ENCODE measurements at places on chromosomes 4 and X.

GRCh38 chrX:37599729-37600128 lies 28.3 kb downstream of the LANCL3 start:
- no peak for DNase-seq

DNA sequence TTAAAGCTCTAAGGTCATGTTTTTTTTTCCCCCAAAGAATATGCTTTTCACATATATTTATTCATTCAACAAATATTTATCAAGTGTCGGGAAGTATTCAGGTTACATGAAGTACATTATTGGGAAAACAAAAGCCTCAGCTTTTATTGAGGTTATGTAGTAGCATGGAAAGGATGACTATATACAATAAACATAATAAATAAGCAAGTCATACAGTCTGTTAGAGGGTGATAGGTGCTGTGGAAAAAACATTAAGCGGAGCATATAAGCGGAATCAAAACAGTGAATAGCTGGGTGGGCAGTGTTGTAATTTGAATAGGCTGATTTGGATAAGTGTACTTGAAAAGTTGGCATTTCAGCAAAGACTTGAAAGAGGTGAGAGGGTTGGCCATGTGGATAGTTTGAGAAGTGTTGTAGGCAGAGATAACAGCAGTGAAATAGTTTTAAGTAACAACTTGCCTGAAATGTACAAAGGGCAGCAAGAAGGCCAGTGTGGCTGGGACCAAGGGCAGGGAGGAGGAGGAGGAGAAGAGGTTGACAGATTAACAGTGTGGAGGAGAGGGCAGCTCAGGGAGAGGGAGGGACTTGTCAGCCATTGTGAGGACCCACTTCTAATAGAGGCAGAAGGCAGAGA lies 558.7 kb downstream of the SPRY1 start:
- no peak for DNase-seq

- DNase-seq: no peak
These were observed 65.0 kb downstream of the MAPK10 start for GRCh38 chr4:86294883-86295282.

DNA sequence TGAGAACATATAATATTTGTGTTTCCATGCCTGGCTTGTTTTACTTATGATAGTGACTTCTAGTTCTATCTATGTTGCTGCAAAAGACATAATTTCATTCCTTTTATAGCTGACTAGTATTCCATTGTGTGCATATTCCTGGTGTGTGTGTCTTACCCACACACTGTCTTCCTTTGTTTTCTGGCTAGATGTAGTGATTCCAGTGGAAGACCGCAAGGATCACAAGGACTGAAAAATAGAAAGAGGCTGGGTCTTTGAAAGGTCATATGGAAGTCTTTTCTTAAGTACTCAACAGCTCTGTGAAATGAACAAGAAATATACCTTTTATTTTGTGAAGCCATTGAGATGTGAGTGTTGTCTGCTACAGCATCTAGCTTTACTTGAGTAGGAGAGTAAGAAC lies 29.4 kb upstream of the TAB3 start:
- DNase-seq: no peak

DNA sequence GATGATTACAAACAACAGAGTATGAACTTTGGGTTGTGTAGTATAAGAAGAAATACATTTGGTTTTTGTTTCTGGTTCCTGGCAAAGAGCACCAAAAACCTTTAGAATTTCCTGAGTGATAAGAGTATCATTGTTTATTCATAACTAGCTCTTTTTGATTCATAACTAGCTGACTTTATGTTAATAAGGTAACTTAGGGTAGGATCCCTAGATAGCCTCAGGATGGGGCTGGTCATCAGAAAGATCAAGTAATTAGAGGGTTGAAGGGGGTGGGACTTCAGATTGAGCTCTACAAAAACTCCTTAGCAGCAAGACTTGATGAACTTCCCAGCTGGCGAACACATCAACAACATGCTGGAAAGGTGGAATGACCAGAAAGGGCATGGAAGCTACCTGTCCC lies 166.5 kb downstream of the SCFD2 start:
- no peak for DNase-seq

DNA sequence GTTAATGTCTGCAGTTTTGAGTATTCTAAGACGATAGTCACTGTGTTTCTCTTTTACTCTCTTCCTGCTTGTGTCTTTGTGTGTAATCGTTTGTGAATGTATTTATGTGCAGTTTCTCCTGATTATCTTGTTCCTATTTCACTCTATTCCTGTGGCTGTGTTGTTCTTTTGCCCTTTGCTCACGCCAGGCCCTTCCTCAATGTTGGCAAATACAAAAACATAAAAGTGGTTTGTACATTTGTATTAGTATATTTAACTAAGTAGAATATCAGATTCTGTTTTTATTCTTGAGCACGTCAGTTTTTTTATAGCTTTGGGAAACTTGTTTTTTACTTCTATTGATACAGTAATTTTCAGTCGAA lies 107.6 kb upstream of the BMPR1B start:
- DNase-seq: no peak

DNA sequence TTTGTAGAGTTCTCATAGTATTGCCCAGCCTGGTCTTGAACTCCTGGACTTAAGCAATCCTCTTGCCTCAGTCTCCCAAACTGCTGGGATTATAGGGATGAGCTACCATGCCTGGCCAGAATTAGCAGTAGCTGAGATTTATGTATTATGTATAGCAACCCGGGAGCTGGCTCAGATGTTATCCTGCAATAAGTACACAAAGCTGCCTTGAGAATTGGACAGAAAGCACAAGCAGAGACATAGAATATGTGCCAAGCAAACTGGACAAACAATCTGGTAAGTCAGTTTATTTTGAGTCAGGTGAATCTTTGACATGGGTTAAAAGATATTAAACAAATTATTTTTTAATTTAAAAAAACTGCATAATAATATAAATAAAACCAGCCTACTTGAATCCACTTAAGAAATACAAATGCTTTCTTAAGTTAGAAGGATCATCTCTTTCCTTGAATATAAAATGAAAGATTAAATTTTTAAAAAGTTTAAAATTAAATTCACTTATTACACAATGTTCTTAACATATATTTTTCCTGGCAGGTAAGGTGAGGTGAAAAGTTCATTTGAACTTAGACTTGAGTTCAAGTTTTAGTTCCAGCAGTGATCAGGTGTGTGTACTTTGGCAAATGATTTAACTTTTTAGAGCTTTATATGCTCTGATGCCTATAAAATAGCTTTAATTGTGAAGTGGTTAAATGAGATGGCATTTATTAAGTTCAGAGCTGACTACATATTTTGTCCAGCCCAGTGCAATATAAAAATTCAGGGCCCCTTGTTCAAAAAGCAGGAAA lies 87.8 kb upstream of the ACSL1 start:
- no peak for DNase-seq

GRCh38 chrX:150365990-150366911 lies 3.1 kb downstream of the MAMLD1 start:
- no peak for DNase-seq

DNA sequence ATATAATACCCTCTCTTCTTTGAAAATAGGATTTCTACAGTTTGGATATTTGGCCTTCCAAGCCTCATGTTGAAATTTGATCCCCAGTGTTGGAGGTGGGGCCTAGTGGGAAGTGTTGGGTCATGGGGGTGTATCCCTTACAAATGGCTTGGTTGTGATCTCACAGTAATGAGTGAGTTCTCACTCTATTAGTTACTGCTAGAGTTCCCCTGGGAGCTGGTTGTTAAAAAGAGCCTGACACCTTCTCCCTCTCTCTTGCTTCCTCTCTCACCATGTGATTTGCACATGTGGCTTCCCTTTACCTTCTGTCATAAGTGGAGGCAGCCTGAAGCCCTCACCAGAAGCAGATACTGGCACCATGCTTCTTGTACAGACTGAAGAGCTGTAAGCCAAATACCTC lies 73.9 kb downstream of the HDAC8 start:
- no peak for DNase-seq

GRCh38 chr4:10020106-10020505 lies 1.2 kb downstream of the SLC2A9 start:
- DNase-seq: no peak

DNA sequence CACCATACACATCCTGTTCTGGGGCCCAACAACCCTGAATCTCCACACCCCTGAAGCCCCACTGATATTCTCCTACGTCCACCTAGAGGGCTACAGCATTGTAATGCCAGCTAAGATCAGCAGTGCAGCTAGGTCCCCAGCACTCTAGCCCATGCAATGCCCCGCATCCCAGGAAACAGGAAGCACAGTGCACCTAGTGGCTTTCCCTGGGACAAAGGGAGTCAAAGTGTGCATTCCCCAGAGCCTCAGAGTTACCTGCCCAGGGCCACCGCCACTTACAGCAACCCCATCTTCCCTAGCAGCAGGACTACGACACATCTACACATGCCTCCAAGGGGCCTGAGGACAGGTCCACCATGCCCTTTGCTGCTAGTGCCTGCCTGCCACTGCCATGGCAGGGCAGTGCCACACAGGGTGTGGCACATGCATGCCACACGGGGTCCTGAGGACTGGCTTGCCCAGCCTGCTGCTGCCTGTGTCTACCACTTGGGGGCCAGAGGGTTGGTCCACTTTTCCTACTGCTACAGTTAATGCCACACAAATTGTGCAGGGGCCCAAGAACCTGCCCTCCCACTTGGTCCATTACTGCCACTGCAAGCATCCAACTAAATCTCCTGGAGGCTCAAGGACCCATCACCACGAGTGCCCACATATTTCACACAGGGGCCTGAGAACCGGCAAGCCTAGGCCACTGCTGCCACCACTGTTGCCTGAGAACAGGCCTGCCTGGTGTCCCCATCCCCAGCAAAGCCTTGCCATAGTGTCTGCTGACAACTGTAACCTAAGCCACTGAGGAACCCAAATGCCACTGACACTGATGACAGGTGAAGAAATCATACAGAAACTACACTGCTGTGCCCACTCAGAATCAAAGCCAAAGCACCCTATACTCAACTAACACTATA lies 23.7 kb downstream of the TLR6 start:
- DNase-seq: no peak

DNA sequence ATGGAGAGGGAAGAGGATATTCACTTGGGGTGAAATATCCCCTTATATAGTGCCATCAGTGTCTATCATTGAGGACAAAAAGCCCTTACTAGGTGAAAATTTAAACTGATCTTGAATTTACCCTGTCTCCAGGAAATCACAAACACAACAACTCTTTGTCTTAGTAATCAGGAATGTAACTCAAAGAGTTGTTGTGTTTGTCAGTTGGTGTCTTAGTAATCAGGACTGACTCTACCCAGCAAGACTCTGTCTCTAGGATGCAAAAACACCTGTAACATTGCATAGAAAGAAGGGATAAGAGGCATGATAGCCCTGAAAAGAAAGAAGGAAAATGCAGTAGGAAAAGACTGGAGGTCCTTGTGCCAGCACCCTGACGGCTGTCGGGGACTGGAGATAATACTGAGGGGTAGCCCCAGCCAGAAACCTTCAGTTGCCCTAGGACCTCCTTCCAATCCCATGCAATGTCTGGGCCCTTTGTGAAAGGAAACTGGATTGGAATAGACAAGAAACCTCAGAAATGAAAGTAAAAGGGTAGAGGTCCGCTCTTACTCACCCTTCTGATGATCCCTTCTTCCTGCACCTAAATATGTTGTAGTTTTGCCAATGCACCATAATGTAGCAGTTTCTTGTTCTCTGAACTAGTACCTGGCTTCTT lies 45.3 kb downstream of the HMGB2 start:
- no peak for DNase-seq

GRCh38 chr4:62193761-62194160 lies 993.6 kb downstream of the ADGRL3 start:
- no peak for DNase-seq

GRCh38 chr4:82642331-82642730 lies 80.5 kb upstream of the TMEM150C start:
- no peak for DNase-seq

- DNase-seq: no peak
These were observed 2.2 kb upstream of the UGT2B4 start for GRCh38 chr4:69497886-69498395.

- DNase-seq: no peak
These were observed 4.7 kb downstream of the PDE6B start for GRCh38 chr4:629915-630641.

DNA sequence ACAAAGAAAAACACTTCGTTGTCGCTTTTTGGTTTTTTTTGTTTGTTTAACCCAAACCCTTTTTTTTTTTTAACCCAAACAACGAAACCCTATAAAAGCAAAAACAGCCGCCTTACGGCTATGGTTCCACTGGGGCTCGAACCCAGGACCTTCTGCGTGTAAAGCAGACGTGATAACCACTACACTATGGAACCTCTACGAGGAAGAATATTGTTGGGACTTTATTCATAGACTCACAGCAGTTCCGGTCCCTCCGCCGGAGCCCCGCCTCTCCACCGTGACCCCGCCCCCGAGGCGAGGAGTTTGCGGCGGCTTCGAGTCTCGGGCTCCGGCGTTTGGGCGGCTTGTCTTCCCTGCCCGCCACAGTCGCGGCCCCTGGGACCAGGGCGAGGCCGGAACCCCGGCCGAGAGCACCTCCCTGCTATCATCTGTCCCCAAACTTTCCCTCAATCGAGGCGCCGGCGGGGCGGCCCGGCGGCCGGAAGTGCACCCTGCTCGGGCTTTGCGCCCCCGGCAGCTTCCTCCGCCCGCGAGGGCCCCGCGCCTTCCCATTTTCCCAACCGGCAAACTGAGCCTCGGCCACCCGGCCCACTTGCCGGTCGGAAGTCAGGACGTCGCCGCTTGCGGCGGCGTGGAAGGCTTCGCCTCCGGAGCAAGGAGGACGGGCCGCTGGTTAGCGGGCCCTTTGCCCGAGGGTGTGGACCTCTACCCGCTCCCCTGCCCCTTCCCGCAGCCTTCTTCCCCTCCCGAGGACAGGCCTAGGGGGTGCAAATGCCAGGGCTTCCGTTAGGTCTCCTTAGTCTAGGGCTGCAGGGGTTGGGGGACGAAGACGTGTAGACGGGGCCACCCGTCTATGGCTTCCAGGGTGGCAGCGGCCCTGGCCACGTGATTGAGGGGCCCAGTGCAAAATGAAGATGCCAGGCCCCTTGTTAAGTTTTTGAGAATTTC lies 3.2 kb upstream of the RS1 start:
- DNase-seq: peak; percentile 67

GRCh38 chrX:79564362-79564761 lies 197.2 kb upstream of the ITM2A start:
- no peak for DNase-seq

DNA sequence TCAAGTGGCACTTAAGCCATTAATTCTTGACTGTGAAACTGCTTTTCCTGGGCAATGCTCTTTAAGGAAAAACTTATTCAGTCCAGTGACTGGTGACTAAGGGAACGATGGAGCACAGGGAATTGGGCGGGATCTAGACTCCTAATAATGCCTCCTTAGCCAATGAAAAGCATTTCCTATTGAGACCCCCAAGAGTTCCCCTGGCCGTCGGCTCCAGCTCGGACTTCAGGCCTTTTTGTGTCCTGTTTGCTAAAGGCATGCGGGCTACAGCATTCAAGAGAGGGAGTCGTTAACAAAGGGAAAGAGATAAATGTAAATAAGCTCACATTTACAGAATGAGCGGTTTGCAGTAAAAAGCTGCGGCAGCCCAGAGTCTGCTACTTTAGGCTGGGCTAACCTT lies at the start of gene LPAR4:
TSS of gene LPAR4 (plus strand) at position 232 of the 400 bp plus-strand sequence. CDS start 7,150 bp downstream, outside the sequence.
- no peak for DNase-seq

DNA sequence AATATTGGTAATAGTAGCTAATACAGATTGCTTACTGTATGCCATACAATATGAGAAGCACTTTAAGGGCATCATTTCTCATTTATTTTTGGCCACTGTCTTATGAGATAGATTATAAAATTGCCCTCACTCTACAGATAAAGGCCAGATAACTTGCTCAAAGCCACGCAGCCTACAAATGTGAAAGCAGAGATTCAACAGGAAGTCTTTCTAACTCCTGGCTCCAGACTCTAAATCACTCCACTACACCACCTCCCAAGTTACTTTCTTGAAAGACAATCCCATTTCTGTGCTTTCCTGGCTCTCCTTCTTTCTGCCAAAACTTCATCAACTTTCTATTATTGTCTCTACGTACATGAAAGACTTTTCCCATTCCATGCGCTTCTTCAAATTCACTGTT lies 194.7 kb downstream of the FBXO8 start:
- no peak for DNase-seq

GRCh38 chr4:154582723-154583122 lies 7.8 kb downstream of the FGA start:
- no peak for DNase-seq

All from GM12892 (cell line).